ENCODE measurements at places on chromosomes 1 and 21. TPM values are rescaled to one million over a fixed set of nuclear protein-coding genes. Genes with fewer than 3 reads are reported as not detected.
A peak's percentile ranks its signal among the peaks of the same experiment; 100 is the strongest.

- DNase-seq: no peak
These were observed 9.5 kb upstream of the TTC34 start for GRCh38 chr1:2810899-2811532.

DNA sequence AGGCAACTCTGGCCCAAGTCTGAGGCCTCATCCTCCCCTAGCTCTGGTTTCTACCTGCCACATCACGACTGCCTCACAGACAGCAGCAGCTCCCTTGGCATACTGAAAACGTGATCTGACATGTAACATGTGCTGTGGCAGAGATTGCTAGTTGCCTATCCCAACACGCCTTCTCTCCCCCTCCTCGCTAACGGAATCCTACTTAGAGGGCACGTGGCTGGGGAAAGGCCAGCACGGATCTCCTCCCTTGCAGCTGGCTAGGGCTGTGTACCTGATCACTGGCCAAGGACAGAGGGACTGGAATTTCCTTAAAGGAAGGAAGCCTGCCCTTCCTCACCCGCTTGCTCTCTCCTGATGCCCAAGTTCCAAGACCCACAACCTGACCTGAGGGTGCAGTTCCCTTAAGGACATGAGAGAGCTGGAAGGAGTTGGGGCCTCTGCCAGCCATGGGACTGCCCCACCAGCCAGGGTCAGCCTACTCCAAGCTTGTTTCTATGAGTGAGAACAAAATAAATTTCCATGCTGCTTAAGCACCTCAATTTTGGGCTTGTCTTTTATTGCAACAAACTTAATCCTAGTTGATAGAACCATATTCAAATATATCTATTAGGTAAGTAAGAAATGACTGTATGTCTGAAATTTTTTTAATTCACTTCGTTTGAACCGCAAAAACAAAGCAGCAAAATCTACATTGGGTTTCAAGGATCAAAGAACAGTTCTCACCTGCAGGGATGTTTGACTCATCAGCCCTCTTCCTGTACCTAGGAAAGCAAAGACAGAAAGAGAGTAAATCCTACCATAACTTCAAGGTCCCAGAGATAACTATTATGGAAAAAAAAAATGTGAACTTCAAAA, 7.2 kb downstream of the SETD4 start:
- DNase-seq: no peak

DNA sequence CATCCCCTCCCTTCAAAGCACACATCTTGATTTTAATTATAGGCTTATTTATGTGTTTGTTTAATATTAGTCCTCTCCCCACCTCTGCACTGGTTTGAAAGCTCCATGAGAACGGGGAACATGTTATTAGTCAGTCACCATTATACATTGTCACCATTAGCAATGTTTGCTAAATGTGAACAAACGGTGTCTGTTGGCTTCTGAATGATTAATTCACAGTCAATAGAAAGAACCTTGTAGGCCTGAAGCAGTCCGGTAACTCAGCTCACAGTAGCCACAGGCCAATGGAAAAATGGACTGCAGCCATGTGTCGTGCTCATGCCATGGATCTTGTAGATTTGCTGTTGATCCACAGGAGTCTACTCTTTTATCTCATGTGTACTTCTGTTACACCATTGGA, 49.7 kb upstream of the NHLH2 start:
- DNase-seq: no peak

GRCh38 chr21:14267076-14267475, 51.1 kb downstream of the RBM11 start:
- DNase-seq: no peak

DNA sequence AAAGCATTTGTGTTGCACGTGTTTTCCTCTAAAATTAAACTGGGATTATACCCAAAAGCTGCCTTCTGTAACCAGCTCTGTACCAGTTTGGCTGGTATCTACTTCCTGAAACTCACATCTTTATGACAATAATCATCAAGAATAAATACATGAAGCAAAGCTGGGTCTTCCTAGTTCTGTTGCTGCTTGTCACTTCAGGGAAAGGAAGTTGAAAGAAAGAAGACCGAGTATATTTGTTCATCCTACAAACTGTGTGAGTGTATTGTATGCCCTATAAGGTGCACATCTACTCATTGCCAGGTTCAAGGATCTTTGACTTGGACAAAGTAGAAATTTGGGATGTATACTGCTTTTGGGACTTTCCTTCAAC, 29.1 kb upstream of the IFNGR2 start:
- DNase-seq: no peak

- DNase-seq: no peak
These were observed 432.9 kb downstream of the PLA2G4A start for GRCh38 chr1:187261637-187262036.

- DNase-seq: peak; percentile 52
These were observed 35.0 kb upstream of the ATP5PO start for GRCh38 chr21:33950431-33951079.

DNA sequence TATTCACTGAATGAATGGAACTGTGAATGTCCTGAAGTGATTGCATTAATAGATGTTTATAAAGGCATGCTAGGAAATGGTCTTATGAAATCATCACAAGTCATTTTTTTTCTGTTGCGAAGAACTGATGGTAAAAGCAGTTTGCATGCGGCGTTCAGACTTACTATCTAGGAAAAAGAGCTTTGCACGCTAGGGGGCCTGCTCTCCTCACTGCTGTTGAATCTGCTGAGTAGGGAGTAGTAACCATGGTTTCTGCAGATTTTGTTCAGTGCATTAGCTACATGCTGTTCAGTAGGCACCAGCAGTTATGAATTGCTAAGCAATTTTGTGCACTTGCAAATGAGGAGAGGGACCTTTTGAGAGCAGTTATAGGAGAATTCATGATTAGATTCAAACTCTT, 57.9 kb downstream of the CENPF start:
- DNase-seq: no peak

GRCh38 chr1:6955357-6956094, 170.3 kb downstream of the CAMTA1 start:
- no peak for DNase-seq

DNA sequence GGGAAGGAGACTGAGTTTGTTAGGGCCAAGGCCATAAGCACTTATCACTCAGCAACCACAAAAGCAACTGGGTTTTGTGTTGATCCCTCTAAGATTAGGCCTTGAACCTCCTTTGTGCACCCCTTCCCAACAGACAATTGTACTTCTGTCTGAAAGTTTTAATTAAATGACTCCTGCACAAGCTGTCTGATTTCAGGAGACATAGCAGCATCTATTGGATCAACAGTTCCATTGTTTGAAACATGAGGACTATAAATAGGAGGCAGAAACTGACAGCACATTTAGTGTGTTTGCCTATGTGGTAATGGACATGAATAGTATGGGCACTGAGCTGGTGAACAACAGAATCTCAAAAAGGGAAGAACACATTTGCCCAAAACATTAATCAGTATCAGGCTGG, 167.3 kb upstream of the KCNJ6 start:
- no peak for DNase-seq

DNA sequence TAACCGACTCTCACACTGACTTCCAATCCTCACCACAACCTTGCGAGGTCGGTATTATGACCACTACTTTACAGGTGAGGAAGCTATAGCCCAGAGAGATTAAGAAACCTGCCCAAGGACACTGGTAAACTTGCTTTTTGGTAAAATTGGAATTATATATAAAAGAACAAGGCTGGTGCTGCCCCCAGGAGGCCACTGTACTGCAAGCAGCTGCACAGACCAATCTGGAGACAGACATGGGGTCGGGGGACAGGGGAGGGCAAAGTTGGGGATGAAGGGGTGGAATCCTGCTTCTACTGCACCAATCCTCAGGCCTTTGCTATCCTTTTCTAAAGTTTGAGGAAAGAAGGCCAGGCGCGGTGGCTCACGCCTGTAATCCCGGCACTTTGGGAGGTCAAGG, 280.8 kb downstream of the SPATA17 start:
- peak; percentile 7 for DNase-seq

GRCh38 chr1:239802275-239802674, 289.4 kb upstream of the FMN2 start:
- DNase-seq: no peak

DNA sequence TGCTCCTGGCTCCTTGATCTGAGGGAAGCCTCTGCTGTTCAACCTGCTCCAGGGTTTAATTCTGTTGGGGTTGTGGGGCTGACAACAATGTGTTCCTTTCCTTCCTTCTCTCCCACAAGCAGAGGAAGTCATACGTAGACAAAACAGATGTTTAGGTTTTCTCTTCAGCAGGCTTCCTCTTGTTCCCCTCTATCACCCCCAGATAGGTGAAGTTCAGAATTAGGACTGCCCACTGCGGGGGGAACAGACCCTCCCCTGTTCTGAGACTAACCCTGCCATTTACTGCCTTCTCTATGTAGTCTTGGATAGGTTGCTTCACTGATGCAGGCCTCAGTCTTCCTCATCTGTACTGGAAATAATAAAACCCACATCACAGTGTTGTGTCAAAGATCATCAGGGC, 30.0 kb upstream of the NRDC start:
- DNase-seq: no peak

DNA sequence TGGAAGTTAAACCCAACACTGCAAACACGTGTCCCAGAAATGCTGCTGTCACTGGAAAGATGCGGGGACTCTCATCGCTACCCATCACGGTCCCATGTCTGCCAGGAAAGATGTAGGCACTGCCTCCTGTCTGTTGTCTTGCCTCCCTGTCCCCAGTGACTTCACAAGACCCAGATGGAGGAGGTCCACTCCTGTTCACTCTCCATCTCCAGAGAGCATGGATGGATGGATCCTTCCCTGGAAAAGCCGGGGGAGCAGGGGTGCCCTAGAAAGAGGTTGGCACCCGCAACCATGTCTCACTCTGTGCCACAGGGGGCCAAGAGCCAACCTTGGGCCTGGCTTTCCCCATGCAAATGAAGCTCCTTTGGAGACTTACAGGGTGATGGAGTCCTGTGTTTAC, 135.5 kb downstream of the GLIS1 start:
- DNase-seq: no peak

DNA sequence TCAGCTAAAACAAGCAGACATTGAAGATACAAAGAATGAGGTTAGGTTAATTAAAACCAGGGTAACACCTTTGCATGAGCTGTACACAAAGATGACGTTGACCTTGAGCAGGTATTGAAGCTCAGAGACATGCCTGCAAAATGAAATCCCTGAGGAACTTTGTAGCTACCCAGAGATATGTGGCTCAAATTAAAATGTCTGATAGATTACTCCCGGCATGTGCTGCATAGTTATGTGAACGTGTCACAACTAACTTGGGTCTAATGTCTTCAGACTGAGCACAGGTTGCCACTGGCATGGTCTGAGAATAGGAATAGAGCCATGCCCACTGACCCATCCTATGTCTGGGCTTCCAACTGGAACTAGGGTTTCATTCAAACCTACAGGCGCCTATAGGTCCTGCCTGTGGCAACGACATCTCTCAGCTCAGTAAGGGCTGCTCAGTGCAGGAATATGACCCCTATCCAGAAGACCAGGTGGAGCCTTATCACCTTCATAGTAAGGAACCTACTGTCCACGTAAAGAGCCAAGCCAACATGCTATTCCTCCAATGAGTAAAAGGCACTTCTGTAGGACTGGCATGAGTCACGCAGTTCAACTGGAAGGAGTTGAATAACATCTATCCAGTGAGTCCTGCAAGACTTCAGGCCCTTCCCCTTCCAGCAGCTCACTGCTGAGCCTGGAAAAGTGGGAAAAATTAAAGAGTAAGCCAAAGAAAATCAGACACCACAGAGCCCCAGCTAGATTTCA, 60.7 kb downstream of the PRKAB2 start:
- no peak for DNase-seq

DNA sequence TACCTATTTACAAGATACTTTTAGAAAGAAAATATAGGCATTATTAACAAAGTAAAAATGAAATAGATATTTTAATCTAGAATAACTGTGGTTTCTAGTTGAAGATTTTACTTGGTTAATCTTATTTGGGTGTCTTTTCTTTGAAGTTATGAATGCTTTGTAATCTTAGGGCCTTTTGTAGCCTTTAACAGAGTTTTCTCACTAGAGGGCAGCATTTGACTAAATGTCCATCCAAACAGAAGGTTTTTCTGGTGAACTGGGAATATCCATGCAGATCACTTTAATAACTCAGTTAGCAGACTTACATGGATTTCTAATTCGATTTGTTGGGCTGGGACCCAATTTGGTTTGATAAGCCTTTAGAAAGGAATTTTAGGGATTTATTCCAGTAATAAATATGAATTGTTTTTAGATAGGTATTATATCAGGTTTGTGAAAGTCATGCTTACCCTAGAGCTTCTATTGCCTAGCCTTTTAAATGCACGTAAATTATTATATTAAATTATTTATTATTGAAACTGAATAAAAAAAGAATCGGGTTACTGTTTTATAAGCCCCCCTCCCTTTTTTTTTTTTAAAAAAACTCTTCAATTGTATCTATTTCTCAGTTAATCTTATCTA, 119.7 kb downstream of the ZNF326 start:
- no peak for DNase-seq

- no peak for DNase-seq
These were observed 1.4 kb downstream of the MAGI3 start for GRCh38 chr1:113391649-113392271.

DNA sequence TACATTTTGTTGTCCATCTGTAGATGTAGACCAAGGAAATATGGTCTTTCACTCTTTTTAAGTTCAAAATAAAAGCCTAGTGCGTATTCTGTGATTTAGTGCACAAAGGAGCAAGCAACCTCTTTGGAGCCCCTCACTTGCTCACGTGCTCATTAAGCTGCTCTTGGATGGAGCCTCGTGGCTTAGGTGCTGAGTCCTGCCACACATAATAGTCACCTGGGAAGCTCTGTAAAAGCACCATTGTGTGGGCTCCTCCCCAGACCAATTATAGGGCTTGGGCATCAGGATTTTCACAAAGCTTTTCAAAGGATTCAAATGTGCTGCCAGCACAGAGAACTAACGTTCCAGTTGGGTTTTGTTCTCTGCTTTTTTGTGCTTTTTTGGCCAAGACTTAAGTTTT, 85.0 kb downstream of the PCP4 start:
- DNase-seq: no peak

GRCh38 chr1:19366599-19367536, 54.7 kb downstream of the SLC66A1 start:
- DNase-seq: no peak

DNA sequence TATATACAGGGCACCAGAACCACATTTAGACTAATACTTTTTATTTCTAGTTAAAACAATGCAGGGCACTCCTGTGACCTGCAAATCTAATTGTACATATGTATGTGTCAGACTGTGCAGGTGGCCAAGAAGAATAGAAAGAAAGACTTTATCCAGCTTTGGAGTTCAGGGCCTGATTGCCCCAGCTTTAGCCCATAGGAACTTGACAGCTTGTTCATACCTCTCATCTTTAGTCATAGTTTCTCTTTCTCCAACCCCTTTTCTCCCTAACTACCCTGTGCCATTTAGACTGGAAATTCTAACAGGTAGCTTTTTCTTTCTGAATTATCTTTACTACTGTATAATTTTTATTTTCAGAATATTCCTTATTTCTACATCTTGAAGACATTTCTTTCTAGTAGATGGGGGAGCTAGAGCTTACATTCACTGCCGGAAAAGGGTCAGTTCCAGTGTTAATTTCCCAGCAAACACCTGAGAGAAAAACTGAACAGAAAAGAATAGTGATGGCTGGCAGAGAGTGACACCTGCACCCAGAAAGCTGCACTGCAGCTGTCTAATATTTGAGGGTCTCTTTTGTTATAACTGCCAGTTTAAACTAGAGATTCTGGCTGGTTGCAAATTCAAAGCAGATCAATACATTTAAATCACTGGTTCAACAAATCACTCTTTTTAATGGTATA, 8.4 kb downstream of the YBX1 start:
- DNase-seq: no peak

SPRR1B gene
- total RNA-seq: not detected

SESN2 gene
- total RNA-seq: 27.4 TPM

NOS1AP gene
- total RNA-seq: 0.18 TPM

RYR2 gene
- total RNA-seq: 0.02 TPM

FOXD2 gene
- total RNA-seq: 0.18 TPM

BATF3 gene
- total RNA-seq: 52.6 TPM

OR2T33 gene
- not detected for total RNA-seq

CLCA2 gene
- total RNA-seq: not detected

LAX1 gene
- 21.1 TPM for total RNA-seq

Measured in activated CD8-positive, alpha-beta T cell treated with anti-CD3 and anti-CD28 coated beads for 36 hours (primary cell).